Eye (tissue), 1 donor: ENCODE measurements at places on chromosomes 7 and 10.

GRCh38 chr7:479115-479947, 40.3 kb downstream of the PDGFA start:
- DNase-seq, result no peak

DNA sequence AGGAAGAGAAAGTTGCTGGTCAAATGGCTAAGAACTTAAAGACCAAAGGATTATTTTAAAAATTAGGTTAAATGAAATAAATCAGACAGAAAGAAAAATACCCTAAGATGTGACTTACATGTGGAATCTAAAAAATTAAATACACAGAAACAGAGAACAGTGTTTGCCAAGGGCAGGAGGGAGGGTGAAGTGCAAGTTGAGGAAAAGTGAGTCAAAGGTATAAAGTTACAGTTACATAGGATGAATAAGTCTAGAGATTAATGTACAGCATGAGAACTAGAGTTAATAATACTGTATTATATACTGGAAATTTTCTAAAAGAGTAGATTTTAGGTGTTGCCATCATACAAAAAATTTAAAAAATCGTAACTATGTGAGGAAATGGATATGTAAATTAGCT, 146.3 kb downstream of the MDFIC start:
- no peak for DNase-seq

- no peak for DNase-seq
These were observed 9.5 kb downstream of the PLXDC2 start for GRCh38 chr10:19825700-19826099.

GRCh38 chr10:51063659-51064535, 10.4 kb upstream of the PRKG1 start:
- peak; percentile 79 for DNase-seq

GRCh38 chr7:24812305-24812945, 55.2 kb upstream of the GSDME start:
- DNase-seq, result peak; percentile 78

GRCh38 chr7:106392590-106392989, 107.8 kb upstream of the NAMPT start:
- DNase-seq, result no peak

DNA sequence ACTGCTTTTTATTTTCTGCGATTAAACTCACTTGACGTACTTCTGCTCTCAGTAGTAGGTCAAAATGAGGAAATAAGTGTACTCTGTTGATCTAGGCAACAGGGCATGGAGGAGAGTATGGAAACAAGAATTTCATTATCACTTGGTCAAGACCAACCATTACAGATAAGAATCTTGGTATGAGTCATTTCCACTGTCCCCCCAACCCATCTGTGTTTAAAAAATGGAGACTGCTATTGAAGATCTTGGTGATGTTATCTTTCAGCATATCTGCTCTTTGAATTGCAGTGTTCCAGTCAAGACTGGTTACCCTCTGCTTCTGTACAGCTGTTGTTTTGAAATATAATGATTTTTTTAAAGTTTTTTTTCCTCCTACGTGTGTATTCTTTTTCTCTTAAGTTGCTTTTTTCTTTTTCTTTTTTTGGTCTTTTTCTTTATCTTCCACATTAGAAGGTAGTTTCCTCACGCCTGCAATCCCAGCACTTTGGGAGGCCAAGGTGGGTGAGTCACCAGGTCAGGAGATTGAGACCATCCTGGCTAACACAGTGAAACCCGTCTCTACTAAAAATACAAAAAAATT, 11.7 kb downstream of the STAM start:
- DNase-seq, result no peak

- DNase-seq, result no peak
These were observed 886.2 kb upstream of the GHITM start for GRCh38 chr10:83253011-83253671.

DNA sequence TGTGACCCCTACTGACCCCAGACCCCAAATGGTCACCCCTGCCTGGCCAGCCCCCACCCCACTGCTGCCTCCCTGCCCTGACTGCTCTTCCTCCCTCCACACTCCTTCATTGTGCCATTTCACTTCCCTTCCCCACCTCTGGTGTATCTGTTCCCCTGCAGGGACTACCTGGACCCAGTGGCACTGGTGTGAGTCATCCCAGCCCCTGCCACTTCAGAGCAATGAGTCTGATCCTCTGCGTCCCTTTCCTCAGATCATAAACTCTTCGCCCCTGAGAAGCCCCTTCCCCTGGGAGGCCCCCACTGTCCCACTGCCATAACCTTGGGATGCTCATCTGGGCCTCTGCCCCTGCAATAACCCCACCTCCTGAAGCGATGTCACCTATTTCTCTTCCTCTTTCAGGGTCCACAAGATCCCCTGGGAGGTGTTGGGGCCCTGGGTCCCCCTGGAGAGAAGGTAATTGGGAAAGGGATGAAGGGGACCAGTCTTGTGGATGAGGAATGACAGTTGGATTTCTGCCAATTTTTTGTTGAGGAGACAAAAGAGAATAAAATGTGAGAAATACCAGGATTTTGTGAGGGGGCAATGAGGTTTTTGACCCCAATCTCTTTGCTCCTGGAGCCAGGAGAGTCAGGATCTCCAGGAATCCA, 19.1 kb upstream of the VOPP1 start:
- no peak for DNase-seq

- no peak for DNase-seq
These were observed 98.8 kb downstream of the HECW1 start for GRCh38 chr7:43211286-43211685.

DNA sequence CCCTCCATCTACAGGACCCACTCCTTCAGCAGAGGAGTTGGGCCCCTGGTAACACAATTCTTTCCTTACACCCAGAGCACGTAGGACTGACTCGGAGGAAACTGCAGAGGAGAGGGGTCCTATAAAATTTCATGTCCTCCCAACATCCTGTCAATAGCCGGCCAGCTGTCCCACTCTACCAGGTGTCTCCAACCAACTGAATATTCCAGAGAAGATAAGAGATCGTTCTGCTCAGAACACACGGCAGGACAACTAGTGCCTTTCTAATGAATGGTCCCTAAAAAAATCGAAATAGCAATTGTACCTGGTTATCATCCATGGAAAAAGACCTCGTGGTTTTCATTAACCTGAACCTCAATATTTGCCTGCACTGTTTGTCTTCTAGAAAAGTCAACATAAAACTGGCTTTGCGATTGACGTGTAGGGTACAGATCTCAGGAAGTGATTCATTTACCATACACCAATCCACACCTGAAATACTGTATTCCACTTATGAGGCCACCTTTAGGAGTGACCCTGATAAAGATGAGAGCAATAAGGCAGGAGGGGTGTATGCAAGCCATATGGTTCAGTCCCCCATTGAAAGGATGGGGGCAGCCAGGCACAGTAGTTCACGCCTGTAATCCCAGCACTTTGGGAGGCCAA, 111.7 kb downstream of the PARP12 start:
- no peak for DNase-seq

DNA sequence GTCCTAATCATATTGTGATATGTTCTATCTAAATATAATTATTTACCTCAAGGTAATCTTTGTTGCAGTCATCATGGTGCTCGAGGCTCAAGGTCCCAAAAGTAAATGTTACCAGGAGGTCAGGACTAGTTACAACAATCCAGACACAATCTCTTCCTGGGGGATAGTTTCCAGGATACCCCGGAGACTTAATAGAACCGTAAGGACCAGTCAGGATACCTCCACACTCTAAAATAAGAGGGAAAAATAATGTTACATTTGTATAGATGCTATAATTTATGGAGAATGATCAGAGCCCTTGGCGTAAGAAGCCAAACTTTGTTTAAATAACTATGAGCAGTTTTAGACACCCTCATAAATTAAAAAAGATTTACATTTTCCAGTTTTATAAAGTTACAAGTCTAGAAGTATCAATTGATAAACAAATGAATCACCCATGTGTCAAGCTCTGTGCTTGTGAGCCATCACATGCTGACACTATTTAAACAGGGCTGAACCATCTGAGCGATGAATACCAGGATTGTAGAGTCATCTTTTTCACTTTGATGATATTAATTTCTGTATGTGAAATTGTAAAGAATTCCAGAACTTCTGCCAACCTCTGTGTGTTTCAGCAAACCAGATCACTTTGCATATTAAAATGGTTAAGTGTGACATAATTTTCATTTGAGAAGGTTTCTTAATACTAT, 41.3 kb downstream of the CUBN start:
- no peak for DNase-seq

DNA sequence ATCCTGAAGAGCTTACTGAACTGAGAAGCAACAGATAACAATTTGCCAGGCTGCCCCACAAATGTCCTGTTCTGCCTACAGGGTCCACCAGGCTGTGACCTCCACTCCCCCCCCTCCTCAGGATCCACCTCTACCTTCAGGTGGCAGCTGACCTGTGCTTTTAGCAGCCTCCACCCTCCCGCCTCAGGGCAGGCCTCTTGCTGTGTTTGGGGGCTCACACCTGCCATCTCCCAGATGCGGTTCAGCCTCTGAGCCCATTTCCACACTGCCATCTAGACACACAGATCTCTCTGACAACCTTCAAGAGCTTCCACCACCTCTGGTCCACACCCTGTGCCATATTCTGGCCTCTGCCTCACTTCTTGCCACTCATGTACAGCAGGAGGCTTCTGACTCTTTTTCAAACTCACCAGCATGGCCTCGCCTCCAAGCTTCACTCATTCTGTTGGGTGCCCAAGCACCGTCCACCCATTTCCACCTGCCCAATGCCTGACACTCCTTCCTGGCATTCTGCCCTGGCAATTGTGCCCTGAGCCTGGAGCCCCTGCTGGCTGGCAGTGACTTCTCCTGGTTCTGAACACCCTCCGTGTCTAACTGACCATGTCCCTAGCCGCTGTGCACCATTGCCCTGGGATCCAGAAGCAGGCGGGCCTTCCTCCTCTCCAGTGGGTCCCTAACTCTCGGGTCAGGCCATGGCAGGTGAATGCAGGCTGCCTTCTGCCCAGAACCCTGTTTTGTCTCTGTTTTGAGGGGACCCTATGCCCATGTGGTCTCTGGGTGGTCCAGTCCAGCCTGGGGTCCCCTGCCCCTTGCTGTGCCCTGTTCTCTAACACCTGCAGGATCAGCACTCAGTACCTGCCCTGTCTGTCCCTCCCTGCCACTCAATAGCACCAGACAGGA, 18.5 kb downstream of the TMEM72 start:
- DNase-seq, result no peak

GRCh38 chr10:104104418-104104817, 17.6 kb upstream of the SFR1 start:
- DNase-seq, result no peak

DNA sequence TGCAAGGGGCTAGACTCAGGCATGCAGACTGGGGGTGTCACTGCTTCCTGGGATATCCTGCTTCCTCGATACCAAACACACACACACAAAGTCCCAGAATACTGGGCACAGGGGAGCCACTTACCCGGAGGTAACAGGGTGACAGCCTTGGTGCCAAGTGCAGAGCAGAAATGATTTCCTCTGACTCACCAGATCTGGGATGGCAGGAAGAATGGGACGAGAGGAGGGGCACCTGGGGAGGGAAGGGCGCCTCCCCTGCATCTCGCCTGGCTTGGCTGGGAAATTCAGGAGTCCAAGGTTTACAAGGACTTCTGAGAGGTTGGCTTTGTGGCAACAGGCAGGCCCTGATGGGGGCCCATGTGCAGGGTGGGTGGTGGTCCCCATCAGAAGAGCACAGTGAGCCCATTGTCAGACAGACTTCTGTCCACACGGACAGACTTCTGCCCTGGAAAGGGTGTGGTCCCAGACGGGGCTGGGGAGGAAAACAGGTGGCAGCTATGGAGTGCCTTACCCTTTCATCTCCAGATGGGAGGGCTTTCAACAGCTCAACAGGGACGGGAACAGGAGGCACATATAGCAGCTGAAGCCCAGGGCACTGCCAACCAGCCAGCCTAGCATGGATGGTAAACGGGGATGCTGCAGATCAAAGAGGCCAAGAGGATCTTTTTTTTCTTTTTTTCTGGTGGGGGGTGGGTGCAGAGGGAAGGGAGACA, 9.7 kb upstream of the CCL24 start:
- DNase-seq, result no peak

GRCh38 chr10:19606968-19607367, 209.3 kb upstream of the PLXDC2 start:
- DNase-seq, result no peak

GRCh38 chr7:2474813-2475677, 1.2 kb downstream of the GRIFIN start:
- no peak for DNase-seq

DNA sequence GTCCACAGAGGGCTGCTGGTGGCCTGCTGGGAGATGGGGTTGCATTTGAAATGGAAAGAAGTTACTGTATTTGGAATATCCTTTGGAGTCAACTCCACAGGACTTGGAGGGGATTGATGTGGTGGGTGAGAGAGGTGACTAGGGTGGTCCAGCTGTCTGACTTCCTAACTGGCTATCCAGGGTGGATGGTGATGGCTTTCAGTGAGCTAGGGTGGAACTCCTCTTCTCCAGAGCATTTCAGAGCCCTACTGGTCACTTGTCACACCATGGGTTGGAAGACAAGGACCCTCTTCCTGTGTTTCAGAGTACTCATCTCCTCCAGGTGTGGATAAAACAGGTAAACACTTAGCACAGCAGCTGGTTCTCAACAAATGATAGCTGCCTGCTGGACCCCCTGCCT, 3.3 kb upstream of the ADAMTS14 start:
- no peak for DNase-seq

- no peak for DNase-seq
These were observed 121.9 kb downstream of the MAD1L1 start for GRCh38 chr7:2110610-2111396.
